ENCODE measurements at places on chromosomes 1 and 21.
A peak's percentile ranks its signal among the peaks of the same experiment; 100 is the strongest.

- no peak for DNase-seq
Observed at GRCh38 chr1:46406881-46407608, 12.9 kb downstream of the FAAH start.

- no peak for DNase-seq
Observed at GRCh38 chr21:25872271-25872670, 137.5 kb downstream of the GABPA start.

- no peak for DNase-seq
Observed at GRCh38 chr1:1543706-1544099, 3.3 kb upstream of the TMEM240 start.

DNA sequence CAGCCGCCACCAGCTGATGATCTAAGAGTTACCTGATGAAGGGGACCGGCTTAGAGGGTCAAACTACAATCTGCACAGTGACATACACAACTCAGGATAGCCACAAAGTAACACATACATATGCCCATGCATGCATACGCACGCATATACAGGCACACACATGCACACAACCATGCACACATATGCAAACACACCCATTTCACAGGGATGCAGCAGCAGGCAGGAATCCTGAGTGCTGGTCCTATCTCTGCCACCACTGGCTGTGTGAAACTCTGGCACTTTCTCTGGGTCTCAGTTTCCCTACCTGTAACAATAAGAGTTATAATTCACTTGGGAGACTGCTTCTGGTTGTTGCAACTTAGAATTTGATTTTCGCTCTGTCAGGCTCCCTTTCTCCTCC, 520.2 kb downstream of the PTPRU start:
- no peak for DNase-seq

GRCh38 chr1:20311289-20311688, 20.6 kb downstream of the VWA5B1 start:
- DNase-seq: no peak

- DNase-seq: no peak
Observed at GRCh38 chr1:1967151-1967550, 36.4 kb downstream of the CFAP74 start.

GRCh38 chr1:53639251-53639763, 99.7 kb downstream of the GLIS1 start:
- DNase-seq: no peak

DNA sequence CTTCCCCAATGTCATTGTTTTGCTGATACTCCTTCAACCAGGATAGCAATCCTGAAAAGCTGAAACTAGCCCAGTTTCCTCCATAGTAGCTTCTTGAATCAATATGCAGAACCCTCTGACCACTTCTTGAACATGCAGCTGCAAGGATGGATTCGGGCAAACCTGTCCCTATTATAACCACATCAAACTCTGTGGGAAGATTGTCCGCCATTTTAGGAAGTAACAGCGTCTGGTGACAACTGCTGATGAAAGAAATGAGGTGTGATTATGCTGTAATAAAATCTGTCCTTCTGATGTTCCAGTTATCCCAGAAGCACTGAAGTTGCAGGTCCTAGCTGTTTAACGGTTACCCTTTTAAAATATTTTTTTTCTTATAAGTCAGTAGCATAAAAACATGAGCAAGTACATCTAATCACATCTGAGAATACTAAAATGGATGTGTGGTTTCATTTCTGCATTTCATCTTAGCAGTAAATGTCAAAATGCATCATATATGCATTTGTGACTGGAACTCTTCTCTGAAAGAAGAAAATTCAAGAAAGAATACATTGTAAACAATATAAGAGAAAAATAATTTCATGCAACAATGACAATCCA, 4.5 kb downstream of the CHML start:
- DNase-seq: no peak

GRCh38 chr1:67685558-67686266, 711 bp downstream of the GADD45A start:
- DNase-seq: no peak

DNA sequence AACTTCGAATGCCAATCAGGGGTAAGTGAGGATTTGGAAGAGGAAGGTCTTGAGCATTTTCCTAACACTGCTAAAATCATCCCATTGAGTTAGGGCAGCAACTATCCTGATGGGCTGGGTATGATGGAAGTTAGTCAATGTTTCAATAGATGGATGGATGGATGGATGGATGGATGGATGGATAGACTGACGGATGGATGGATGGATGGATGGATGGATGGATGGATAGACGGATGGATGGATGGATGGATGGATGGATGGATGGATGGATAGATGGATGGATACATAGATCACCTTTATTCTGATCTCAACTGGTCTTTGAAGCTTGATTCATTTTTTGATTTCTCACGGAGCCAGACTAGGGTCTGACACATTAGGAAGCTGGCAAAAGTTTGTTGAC, 2.3 kb upstream of the CLDN14 start:
- DNase-seq: no peak

DNA sequence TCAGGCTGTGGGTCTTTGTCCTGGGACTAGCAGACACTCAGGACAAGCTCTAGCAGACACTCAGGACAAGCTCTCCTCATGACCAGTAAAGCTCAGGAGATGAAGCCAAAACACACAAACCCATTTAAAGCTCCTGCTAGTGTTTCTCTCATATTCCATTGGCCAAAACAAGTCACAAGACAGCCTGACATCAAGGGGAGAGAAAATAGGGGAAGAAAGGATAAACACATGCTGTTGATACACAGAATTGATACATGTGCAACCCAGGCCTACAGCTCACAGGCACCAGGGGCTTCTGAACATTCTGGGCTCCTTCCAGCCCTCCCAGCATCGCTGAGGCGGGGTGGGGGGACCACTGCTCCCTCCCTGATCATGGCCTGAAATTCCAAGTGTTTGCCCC, 35.3 kb downstream of the ATF3 start:
- DNase-seq: no peak

GRCh38 chr1:167900907-167901306, 13.0 kb downstream of the ADCY10 start:
- no peak for DNase-seq

- DNase-seq: no peak
Observed at GRCh38 chr1:106465666-106466065, 590.8 kb upstream of the PRMT6 start.

DNA sequence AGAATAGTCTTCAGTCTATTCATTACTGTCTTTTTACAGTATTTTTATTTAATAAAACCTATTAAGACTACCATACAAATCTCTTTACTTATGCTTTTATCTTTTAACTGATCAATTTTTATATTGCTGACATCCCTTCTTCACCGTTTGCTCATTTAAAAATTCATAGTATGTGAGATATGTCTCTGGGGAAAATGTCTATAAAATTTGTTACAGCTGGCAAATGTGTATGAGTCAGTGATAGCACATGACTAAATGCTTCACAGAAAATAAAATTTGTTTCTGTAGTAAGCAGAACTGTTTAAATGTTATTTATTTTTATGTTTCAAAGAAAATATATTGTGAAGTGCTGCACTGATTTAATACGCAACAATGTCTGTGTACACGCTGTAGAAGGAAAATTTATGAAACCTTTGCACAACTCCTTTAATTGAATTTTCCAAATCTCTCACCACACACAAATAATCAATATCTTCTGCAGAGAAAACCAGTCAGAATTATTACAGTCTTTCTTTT, 74.2 kb downstream of the ITGB3BP start:
- no peak for DNase-seq

DNA sequence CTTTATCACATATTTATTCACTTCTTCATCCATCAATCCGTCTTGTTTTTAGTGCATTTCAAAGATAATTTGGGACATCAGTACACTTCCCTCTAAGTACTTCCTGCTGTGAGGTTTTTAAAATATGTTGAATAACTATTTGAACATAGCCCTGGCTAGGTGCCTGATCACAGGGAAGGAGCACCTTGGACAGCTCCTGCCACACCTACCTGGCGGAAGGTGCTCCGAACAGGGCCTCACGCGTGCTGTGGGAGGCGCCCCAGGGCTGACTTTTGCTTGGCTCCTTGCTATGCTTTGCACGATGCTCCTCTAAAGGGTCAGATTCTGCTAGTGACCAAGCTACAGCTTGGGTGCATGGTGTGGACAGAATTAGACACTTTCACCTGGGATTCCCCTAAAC, 4.9 kb upstream of the ATXN7L2 start:
- no peak for DNase-seq

- no peak for DNase-seq
Observed at GRCh38 chr1:177858332-177858821, 111.5 kb downstream of the SEC16B start.

- DNase-seq: no peak
Observed at GRCh38 chr1:67847466-67847865, 14.2 kb upstream of the GNG12 start.

DNA sequence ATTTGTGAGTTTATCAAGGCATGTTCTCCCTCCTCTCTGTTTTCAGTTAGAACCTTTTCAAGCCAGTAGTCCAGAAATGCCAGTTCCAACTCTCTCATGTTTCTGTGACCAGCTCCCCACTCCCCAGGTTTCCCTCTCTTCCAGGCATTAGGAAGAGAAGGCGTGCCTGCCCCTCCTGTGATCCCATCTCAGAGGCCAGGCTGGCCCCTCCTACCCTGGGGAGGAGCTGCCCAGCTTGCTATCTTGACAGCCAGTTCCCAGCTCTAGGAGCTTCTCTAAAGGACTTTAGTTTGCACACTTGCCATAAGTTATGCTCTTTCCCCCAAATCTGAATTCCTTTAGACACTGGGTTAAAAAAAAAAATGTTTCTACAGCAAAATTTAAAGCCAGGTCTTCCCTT, 8.9 kb downstream of the HYI start:
- DNase-seq: no peak

DNA sequence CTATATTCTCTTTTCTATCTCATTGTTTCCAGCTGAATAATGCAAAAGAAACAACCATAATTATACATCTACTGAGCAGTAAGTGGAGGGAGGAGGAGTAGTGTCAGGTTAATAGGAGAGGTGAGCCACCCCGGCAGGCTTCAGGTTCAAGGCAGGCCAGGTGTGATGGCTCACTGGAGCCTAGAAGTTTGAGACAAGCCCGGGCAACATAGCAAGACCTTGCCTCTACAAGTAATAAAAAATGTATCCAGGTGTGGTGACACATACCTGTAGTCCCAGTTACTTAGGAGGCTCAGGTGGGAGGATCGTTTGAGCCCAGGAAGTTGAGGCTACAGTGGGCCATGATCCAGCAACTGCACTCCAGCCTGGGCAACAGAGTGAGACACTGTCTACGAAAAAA, 1.9 kb upstream of the DIP2A start:
- no peak for DNase-seq

GRCh38 chr21:45498646-45499000, 43.6 kb downstream of the SLC19A1 start:
- no peak for DNase-seq

- DNase-seq: no peak
Observed at GRCh38 chr1:21355956-21356355, 65.7 kb upstream of the ECE1 start.

DNA sequence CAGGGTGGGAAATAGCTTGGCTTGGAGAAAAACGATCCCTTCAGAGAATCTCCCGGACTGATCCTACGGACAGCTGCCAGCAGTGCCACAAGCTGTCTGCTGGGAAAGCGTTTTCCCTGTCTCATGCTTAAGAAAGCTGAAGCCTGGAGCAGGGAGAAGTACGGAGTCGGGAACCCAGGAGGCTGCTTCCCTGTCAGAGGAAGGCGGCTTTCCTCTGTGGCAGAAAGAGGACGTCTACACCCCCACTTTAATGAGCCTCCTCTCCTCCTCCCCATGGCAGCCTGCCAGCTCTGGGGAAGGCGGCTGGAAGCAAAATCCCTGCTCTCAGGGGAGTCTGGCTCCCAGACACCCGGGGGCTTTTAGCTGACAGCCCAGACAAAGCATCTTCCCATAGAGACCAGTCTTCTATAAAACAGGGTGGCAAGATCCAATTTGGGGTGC, 7.3 kb downstream of the KIF21B start:
- DNase-seq: peak; percentile 41

GRCh38 chr1:177287994-177288393, 117.2 kb downstream of the BRINP2 start:
- DNase-seq: no peak

- no peak for DNase-seq
Observed at GRCh38 chr1:186086583-186086982, 288.5 kb downstream of the TPR start.

DNA sequence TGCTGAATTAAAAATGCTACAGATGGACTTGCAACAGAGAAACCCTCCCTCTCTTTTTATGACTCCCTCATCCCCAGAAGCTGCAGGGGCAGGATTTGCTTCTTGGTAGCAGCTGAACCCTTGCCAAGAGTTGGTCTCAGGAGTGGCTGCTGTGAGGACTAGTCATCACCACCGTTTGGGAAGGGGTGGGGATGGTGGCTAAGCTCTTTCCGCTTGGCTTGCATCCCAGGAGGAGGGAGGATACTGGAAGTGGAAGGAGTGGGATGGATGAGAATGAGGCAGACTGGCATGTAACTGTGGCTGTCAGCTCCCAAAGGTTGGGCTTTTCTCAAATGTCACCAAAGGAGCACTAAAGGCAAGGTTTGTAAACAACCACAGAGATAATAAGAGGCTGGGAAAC, 50.8 kb upstream of the COL24A1 start:
- DNase-seq: no peak

- DNase-seq: no peak
Observed at GRCh38 chr1:157540160-157540748, 12.1 kb downstream of the FCRL5 start.

DNA sequence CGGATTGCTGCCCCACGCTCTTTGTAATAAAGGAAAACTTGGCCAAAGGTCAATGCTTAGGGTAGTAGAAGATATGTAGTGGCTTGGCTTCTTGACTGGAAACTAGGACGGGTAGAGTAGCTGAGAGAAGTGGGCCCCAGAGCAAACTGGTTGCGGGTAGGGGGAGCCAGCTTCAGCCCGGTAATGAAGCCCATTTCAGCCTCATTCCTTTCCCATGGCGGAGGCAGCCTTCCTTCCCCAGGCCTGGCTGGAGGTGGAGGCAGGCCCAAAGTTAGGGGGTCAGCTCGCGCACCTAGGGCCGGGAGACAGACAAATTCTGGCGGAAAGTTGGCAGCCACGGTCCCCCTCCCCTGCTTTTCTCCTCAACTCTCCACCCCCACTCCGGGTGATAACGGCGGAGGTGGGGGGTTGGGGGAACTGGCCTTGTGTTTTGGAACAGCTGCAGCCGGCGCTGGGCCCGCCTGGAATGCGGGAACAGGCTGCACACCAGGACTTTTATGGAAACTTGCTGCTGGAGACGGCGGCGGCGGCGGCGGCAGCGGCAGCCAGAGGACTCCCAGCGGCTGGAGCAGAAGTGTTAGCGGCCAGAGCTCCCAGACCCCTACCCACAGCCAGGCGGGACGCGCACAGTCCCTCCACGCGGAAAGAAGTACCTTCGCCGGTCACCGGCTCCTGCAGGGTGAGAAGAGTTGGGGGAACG, at the start of gene NEXN:
Gene NEXN (plus strand): TSS at position 544 of the 700 bp plus-strand sequence. CDS start 27,483 bp downstream, outside the sequence.
- DNase-seq: no peak
